ENCODE measurements at places on chromosomes 3 and 15.

- no peak for DNase-seq
Observed at GRCh38 chr3:52314489-52314888, 1.6 kb upstream of the DNAH1 start.

DNA sequence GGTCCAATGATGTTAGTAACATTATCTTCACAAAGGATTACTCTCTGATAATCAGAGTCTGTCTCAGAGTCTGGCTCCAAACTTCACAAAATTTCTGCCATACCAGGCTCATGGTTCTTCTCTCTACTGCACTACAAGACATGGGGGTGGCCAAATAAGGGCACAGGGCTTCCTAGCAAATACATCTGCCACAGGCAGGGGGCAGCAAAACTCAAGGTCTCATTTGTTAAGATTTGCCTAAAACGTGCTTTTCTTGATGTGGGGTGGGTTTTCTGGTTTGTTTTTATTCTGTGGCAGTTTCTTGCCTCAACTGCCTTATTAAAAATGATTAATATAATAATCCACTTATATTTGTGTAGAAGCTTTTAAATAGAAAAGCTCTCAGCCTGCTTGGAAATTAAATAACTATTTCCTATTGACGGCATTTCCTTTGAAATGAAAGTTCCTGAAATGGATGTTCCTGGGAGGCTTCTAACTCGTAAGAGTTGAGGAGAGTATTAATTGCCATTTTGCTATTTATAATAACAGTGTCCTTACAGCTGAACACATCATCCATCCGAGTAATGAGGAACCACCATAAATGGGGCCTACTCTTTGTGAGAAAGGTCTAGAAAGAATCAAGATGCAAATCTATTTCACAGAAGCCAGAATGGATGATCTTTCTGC is 53.8 kb downstream of the SST start:
- DNase-seq: peak; percentile 57

DNA sequence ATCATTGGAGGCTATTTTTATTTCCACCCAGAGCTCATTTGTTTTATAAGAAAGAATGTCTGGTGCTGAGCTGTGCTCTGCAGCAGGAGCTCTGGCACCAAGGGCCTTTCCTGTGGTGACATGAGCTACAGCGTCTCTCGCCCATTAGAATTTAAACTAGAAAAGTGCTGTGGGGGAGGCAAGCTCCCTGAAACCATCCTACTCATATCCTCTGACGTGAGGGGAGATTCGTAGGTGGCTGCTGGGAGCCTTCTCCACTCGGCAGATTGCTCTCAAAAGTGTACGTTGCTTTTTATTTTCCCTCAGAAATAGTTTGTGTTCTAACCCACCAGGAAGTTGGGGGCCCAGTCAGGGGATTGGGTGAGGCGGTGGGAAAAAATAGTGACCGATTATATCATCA is 76.3 kb upstream of the ARHGEF3 start:
- peak; percentile 30 for DNase-seq

DNA sequence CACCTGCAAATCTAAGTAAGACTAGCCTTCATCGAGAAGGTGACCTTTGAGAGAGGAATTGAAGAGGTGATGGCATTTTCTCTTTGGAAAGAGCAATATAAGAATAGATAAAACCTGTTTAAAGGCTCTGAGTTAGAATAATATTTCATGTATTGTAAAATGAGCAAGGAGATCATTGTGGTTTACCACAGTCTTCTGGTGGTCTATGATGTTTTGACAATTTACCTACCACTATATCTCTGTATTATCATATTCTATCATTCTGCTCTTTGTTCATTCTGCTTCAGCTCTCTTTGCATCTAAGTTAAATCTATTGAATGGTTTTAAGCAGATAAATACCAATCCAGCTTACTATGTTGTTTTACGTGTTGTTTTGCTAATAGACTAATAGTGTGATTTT is 982.3 kb downstream of the SI start:
- DNase-seq: no peak

DNA sequence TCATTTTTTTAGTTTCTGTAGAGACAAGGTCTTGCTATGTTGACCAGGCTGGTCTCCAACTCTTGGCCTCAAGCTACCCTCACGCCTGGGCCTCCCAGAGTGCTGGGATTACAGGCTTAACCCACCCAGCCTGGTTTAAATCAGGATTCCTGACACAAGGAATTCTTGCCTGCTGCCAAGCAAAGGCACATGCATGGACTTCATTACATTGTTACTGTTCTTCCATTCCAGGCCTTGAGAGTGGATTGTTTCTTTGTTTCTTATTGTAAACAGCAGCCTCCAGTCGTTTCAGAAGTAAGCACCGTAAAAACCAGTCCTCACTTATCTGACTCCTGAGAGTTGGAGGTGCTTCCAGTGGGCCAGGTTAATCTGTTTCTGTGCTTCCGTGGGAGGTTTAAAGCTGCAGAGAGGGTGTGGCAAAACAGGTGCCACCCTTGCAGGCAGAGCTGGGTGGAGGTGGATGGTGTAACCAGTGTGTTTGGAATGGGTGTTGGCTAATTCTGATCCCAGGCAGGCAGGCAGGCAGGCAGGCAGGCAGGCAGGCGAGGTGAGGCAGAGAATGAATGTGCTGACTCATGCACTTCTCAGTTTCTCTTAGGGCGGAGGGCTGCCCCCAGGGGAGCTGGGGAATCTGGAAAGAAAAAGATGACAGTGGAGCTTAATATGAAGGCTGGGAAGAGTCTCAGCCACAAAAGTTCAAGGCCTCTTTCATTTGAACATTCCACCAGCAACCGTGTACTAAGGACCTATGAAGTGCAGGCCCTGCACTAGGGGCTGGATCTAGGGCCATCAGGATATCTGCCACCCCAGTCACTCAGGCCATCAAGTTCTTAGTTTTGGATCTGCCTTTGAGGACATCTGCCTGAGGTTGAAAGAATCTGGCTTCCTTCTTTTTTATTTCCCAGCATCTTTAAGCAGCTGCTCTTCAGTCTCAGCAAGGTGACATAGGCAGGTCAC is 37.0 kb upstream of the CDCP1 start:
- DNase-seq: no peak

DNA sequence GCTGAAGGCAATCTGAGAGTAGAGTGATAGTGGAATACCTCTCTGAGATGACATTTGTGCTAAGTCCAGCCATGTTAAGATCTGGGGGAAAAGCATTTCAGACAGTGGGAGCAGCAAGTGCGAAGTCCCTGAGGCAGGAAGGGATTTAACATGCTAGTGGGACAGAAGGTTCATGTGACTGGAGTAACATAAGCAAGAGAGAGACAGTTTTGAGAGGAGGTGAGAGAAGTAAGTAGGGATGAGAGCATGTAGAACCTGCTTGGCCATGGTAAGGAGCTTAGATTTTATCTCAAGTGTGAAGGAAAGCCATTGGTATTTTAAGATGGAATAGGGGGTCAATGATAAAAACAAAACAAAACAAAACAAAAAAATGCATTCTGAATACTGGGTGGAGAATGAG is 358.6 kb upstream of the KCNH8 start:
- no peak for DNase-seq

DNA sequence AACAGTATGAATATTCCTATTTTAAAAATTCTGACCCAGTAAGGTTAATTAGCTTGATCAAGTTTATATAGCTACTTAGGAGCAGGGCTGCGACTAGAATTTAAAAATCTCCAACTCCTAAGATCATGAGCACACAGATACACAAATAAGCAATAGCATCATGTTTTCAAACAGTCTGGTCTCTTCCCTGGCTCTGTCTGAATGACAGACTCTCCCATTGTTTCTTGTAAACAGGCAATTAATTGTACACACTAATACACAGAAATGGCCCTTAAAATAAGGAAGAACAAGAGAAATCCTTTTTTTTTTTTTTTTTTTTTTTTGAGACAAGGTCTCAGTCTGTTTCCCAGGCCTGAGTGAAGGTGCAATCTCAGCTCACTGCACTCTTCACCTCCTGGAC is 1064.4 kb upstream of the CFAP20DC start:
- no peak for DNase-seq

DNA sequence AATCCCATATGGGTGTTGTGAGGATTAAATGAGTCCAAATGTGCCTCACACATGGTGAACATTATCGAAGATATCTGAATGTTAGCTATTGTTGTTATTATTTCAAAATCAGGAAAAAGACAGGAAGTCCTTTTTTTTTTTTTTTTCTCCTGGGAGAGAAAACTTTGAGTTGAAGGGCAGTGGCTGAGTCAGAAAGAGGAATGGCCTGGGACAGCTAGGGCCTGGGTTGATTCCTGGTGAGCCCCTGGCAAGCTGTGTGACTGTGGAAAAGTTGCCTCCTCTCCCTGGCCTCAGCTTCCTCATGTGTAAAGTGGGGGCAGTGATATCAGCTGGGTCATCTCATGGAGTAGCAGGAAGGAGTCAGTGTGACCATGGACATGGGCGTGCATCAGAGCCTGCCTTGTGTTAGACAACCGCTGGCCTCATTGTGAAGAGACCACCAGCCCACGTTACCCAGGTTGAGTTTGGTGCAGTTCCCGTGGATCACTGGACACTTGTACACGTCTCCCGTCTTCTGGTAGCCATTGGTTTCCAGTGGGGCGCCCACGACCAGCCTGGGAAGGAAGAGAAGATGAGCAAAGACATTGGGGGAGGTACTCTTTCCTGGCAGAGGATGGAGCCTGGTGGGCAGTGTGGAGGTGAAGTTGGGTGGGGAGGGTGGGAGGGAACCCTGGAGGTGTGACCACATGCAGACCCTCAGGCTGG is 63.1 kb downstream of the ITGA11 start:
- no peak for DNase-seq

GRCh38 chr3:80238152-80238551 is 470.4 kb upstream of the ROBO1 start:
- DNase-seq: no peak

DNA sequence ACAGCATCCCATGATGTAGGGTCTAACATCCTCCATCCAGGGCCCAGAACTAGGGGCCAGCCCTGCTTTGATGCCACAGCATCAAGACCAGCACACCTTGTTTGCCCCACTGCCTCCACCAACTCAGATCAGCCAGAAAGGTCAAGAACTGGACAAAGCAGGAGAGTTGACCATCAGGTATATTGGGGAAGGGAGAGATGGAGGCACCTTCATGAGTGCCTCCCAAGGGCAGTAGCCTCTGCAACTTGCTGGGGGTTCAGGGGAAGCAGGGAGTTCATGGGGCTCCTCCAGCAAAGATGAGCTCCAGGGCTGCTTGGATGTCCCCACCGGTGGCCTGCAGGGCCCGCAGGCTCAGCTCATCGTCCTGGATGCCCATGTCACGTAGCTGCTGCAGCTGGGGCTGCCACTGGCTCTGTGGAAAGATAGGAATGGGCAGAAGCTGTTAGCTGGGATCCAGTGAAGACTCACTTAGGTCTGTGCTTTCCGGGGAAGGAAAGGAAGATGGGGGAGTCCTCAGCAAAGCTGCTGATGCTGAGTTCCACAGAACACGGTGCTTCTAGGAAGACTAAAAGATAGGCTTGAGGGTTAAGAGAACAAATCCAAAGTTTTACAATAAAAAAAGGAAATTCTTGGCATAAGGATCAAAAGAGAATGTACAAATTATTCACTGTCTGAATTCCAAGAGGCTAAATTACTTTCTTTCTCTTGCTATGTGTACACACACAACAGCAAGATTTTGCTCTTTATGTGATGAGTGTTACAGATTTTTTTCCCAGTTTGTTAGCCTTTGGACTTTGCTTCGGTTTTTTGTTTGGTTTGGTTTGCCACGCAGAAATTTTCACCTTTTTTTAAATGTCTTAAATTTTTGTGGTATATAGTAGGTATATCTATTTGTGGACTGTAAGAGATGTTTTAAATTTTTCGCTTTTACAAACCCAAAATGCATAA is 12.3 kb upstream of the SEMA7A start:
- DNase-seq: no peak

DNA sequence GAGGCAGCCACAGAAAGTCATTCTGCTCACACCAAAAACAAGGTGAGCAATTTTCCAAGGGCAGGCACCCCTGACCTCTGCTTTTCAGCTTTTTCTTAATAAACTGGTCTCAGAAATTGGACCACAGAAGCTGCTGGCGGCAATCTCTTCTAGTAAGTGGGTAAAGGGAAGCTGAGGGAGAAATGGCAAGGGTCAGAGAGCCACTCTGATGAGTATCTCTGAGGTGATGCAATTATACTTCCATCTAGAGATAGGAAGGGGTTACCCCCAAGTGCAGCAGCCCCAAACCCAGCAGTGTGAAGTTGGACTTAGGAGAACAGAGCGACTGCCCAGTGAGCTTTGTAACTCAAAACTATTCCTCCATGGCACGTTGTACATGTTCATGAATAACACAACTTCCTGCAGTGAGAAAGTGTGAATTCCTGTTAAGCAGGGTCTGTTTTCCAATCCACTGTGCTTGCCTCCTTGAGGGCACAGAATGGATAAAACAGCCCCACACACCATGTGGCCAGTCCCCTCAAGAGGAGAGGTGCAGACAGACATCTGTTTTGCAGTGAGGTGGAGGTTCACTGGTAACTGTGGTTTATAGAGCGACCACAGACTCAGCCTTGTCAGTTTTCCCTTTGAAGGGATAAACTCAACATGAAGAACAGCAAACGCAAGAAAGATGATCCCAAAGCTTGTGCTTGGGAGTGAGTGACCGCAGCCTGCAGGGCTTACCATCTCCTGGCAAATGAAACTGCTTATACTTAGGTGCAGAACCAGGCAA is 683.4 kb upstream of the CFAP20DC start:
- no peak for DNase-seq

DNA sequence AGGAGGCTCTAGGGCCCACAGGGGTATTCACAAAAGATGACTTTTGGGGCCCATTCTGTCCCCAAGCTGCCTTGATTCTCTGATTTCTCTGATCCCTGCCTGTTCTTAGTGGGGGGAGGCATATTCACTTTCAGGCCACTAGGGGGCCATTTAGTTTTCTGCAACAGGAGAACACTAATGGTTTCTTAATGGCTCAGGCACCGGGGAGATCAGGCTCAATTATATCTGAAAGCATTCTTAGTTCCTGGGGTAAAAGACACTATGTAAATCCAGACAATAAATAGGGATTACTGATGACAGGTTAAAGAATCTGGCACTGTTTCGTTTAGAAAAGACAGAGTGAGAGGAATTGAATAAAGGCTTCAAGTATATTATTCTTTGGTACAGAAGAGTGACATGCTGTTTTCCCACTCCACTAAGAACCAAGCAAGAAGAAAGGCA is 2.5 kb upstream of the INAFM2 start:
- DNase-seq: peak; percentile 80

DNA sequence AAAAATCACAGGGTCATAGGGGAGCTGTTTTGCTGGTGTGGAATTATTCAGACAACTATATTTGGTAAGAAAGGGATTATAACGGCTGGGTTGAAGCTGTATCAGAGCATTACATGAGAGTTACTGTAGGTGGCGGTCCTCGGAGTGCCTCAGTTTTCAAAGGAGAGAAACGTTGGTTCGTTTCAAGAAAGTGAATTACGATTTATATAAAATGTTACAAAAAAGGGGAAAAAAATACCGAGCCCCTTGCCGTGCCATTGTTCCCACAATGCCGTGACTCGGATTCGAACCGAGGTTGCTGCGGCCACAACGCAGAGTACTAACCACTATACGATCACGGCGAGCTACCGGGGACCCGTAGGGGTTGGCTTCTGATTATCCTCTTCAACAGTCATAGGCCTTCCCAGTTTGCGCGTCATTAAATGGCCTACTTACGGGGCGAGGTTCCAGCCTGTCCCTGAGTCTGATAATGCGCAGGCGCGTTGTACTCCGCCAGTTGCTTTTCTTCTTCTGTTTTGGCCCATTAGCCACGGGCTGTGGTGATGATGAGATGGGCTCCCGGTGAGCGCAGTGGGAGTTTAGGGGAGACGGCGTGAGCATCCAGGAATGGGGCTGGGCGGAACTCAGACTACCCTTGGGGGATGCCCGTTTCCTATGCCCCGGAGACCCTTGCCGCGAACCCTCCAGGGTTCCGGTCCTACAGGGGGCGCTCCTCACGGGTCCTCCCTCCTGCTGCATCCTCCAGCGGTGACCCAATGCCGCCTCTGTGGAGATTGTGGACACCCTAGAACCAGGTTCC is 10.8 kb upstream of the SHF start:
- DNase-seq: peak; percentile 99

- no peak for DNase-seq
Observed at GRCh38 chr3:77256584-77257503, 216.9 kb downstream of the ROBO2 start.
